NCI-H446 treated with DMSO at 0.1 percent for 48 hours (cell line): ENCODE measurements at places on chromosomes 7 and 10.

GRCh38 chr7:44139311-44140010 lies 1.7 kb downstream of the MYL7 start:
- no peak for DNase-seq

DNA sequence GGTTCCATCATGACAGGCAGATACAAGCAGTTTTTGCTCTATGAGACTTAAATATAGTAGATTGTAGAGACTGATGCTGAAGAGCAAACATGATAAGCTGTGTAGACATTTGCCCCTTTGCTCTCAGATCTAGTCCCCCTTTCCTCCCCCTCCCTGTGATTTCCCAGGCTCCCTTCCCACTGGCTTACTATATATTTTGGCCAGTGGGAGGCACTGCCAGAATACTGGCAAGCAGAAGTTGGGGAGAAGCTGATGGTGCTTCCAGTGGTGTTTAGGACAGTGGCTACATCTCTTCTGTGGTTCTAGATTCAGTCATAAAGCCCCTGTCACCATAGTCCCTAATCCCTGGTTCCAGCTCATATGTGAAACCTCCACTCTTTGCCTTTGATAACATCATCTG lies 156.1 kb upstream of the STEAP4 start:
- no peak for DNase-seq

- no peak for DNase-seq
Observed at GRCh38 chr7:70673778-70674570, 458.0 kb upstream of the GALNT17 start.

- no peak for DNase-seq
Observed at GRCh38 chr7:30171766-30172447, 37.1 kb downstream of the MTURN start.
